ENCODE measurements at places on chromosomes 3 and 15.

DNA sequence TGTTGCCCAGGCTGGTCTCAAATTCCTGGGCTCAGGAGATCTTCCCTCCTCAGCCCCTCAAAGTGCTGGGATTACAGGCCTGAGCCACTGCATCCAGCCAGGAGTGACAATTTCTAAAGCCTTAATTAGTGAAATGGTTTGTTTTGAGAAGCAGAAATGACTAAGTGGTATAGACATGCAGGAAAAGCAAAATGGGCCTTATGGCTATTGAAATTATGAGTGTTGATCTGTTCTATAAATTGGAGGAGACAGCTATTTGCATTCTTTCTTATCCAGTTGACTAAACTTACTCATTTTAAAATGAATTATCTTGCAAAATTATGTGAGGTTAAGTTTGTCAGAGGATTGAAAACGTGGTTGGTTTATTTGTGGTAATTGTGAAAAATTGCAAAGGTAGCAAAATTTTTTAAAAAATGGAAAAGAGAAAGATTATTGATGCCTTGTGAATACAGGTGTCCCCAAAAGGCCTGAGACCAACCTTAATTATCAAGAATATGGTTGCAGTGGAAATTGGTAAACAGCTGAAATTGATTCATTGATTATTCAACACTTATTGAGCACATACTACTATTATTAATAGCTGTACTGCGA is 7.9 kb downstream of the RAP2B start:
- no peak for DNase-seq

- no peak for DNase-seq
These were observed 367.5 kb downstream of the ROBO2 start for GRCh38 chr3:77407441-77407840.

- DNase-seq = no peak
These were observed 89.7 kb upstream of the CMC1 start for GRCh38 chr3:28151608-28152228.

- no peak for DNase-seq
These were observed 18.3 kb downstream of the FBXO22 start for GRCh38 chr15:75921732-75922703.

DNA sequence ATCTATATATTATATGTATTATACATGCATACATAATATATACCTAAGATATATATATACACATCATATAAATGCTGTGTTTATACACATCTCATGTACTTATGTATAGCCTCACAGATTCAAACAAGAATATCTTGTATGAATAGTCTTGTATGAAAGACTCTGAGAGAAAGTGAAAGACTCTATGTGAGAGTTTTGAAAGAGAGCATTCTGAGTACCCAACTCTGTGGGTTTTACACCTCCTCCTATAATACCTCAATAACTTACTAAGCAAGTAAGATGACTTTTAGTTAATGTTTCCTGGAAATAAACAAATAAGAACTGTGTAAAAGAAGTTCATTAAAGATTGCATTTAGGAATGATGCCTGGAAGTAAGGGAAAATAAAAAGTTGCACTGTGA is 108.1 kb upstream of the GMNC start:
- DNase-seq = no peak

DNA sequence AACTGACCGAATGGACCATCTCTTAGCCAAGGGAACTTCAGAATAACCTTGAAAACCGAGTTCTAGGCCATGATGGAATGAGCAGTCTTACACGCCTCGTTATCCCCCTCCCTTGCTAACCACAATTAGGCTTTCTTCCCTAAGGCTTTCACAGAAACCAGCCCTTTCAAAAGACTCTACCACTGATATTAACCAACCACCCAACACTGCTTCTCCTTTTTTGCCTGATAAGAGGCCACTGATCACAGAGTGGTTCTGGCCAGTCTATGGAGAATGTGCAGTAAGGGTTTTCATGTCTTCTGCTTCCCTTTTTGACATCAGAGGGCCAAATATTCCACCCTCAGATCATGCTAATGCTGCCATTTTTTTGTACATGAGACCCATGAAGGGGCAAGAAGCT is 59.3 kb downstream of the MCF2L2 start:
- no peak for DNase-seq

DNA sequence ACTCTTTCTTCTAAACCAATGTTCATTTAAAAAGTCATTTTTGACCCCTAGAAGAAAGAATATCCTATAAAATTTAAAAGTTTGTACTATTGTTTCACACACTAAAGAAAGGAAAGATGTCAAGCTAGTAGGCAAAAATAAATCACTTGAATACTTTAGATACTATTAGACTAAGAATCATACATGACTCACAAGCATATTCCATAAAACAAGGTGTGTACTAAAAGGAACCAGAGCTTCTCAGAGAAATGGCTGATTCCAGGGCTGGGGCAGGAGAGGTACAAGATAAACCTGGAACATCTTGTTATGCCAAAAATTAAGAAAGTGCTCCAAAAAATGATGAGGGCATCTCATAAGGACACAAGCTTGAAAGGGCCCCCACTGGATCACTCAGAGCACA is 8.7 kb downstream of the DLG1 start:
- no peak for DNase-seq

DNA sequence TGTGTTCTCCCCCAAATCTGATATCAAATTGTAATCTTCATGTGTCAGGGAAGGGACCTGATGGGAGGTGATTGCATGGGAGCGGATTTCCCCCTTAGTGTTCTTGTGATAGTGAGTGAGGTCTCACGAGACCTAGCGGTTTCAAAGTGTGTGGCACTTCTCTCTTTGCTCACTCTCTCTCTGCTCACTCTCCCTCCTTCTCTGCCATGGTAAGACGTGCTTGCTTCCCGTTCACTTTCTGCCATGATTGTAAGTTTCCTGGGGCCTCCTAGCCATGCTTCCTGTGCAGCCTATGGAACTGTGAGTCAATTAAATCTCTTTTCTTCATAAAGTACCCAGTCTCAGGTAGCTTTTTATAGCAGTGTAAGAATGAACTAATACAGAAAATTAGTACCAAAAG is 30.6 kb upstream of the OR5H6 start:
- no peak for DNase-seq

DNA sequence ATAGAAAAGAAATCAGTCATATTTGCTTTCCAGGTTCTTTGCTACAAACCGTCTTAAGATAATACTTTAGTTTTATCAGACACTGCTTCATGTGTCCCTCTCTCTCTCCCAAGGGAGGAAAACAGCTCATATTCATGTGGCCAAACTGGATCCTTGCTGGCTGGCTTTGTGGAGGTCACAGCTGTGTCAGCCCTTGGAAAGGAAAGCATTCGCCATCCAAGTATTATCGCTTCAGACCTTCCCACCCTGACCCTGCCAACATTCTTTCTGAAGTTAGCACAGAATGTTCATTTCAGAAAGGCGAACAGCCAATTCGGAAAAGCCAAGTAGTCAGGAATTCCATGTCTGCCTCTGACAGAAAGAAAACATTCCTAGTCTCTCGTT is 213.6 kb downstream of the FEZF2 start:
- DNase-seq = no peak

DNA sequence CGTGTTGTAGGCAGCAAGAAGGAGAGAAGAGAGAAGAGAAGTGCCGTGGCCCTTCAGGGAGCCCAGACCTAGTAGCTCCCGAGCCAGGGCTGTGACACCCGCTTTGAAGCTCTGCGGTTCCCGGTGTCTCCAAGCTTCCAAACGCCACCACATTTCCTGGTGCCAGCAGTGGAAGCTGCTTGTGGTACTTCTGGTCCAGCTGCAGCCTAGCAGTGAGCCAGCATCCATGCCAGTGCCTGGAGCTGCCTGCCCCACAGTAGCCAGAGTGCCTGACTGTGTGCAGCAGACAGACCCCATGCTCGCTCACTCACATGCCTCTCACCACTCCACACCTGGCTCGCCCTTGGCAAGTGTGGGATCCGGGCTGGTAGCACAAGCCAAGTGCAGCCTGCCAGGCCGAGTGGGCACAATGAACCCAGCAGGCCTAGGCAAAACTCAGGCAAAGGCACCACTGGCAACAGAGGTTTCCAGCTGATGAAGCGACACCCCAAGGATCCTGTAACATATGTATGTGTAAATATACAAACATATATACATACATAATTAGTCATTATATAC is 85.8 kb downstream of the SERPINI1 start:
- no peak for DNase-seq

DNA sequence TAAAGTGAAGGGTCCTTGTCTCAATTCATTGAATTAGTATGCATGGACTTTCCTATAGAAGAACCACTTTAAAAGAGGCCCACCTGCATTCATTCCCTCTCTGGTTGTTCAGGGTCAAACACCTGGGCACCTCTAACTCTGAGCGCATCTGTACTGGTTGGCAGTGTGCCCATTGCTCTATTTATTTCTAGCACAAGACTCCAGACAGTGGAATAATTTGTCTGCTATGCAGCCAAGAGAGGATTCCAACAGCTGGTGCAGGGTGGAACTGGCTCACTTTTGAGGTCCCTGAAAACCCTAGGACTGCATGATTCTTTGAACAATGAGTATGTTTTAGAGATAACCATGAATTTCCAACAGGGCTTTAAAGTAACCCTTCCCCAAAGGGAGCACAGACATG is 57.9 kb downstream of the CCDC33 start:
- DNase-seq = no peak

DNA sequence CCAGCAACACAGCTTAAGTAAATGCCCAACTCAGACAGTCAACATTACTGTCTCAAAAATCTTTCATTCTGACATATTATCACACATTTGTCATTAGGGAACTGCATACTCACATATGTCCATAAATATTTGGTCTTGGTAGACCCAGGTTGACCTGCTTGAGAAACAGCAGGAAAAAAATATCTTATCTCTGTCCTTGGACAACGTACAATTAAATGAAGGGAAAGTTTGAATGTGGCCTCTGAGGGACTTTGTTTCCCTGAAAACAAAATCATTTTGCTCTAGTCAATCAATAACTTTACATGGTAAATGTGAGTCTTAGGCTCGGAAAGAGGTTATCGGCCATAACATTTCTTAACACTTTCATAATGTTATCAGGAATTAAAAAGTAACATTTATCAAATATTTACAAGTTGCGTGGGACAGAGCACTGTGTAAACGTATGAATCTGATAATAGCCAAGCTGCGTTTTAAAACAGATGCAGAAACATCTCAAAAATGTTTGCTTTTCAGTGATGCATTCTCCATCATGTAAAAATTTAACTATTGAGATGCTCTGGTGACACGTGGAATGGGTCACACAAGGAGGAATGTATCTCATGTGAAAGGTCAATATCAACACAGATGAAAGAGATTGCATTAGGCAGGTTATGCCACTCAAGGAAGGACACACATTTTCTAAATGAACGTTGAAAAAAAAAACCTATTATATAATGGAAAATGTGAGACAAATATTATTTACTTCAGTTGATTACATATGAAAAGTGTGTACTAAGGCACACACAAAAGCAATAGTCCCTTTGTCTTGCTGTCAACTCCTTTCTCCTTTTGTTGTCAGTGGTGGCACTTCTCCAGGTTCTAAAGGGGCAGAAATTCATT is 304.4 kb downstream of the WDR72 start:
- no peak for DNase-seq

DNA sequence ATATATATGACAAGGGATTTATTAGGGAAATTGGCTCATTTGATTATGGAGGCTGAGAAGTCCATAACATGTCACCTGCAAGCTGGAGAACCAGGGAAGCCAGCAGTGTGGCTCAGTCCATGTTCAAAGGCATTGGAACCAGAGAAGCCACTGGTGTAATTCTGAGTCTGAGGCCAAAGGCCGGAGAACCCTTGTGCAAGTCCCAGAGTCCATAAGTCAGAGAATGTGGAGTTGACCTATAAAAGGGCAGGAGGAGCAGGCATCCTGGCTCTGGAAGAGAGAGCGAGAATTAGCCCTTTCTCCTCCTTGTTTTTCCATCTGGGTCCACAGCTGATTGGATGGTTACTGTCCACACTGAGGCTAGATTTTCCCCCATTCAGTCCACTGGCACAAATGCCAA is 319.8 kb downstream of the IGSF11 start:
- DNase-seq = no peak

DNA sequence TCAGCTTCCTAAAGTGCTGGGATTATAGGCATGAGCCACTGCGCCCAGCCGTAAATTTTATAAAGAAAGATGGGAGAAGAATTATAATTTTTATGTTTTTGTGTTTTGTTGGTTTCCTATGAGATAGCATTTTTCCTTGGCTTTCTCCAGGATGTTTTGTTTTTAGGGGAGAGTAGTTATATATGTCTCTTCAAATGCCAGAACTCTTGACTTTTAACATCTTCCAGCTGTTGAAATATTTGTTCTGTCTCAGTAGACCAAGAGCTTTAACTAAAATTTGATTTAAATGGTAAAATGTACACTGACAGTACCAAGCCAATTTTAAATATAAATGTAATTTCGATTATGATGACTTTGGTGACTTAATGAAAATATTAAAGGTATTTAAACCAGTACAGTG is 96.8 kb downstream of the DHX36 start:
- DNase-seq = no peak

DNA sequence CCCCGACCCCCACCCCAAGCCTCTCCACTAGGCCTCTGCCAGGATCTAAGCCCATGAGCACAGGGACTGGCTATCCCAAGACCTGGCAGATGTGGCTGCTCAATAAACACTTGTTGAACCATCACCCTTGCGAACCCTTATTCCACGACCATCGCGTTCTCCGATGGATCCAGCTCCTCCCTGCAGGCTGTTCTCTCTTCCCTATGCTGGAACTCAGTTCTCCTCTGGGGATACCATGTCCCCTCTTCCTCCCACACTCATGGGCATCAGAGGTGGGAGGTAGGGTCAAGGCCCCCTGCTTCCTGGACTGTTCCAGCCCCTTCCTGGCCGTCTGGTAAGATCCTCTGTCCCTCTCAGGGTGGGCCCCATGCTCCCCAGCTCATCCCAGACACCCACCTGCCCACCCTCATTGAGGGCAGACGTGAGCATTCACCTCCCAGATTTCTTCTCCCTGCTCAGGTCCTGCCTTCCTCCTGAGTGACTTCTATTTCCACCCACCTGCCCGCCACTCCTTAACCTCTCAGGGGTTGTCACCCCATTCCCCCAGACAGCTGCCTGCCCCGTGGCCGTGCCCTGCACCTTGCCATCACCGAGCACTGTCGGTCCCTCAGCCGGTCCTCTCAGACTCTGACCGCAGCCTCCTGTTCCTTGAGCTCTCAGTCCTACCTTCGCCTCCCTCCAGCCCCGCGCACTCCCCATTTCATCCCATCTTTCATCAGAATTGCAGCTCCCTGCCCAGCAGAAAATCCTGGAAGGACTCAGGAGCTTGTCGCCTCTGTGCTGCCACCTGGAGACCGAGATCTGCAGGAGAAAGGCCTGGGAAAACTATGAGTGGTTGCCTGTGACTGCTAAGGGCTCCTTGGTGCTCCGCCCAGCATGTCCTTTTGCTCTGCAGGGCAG is 42.0 kb downstream of the PML start:
- no peak for DNase-seq

GRCh38 chr3:36663666-36664291 is 100.6 kb downstream of the DCLK3 start:
- no peak for DNase-seq

GRCh38 chr3:126051741-126052140 is 32.2 kb downstream of the SLC41A3 start:
- DNase-seq = no peak

DNA sequence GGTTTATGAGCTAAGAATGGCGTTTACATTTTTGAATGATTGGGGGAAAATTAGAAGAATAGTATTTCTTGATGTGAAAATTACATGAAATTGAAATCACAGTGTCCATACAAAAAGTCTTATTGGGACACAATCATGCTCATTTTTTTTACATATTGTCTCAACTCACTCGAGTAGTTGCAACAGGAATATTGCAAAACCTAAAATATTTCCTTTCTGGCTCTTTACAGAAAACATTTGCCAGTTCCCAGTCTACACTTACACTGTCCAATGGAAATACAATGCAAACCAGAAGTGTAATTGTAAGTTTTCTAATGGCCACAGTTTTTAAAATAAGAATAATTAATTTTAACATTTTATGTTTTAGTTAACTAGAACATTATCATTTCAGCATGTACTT is 137.8 kb downstream of the SAMMSON start:
- no peak for DNase-seq

Measured in stimulated activated CD4-positive, alpha-beta T cell treated with anti-CD3 and anti-CD28 coated beads, TNF-alpha, amount 100 ng/mL, for 4 hours (primary cell).